ENCODE measurements at places on chromosomes 7 and 10.

- no peak for DNase-seq
Observed at GRCh38 chr10:77680065-77680464, 42.5 kb upstream of the KCNMA1 start.

DNA sequence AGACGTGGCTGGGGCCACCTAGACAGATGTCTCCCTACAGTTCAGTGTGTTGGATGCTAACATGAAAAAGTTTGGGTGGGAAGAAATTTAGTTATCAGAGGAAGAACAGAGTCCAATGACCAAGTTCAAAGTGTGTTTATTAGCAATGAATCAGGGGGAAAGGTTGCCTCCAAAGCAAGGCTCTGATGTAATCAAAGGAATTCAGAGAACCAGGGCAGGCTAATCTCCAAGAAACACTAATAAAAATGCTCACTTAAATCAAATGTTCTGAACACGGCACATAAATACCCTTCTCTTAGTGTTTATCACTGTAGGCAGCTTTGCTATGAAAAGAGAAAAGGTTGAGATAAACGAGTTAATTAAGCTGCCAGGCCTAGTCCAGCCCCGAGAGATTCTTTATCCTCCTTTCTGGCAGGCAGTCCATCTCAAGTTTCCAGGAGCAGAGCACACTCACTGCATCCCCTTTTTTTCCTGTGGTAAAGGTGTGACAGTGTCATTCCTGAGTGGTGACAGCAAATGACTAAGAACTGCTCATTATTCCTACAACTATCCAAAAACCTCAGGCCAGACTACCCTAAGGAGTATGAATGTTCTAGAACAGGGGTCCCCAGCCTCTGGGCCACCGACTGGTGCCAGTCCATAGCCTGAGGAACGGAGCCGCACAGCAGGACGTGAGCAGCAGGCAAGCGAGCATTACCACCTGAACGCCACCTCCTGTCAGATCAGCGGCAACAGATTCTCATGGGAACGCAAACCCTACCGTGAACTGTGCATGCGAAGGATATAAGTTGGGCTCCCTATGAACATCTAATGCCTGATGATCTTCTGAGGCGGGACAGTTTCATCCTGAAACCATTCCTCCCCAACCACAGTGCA lies 66.9 kb upstream of the FHIP2A start:
- DNase-seq = no peak

- no peak for DNase-seq
Observed at GRCh38 chr7:11506417-11506816, 325.6 kb downstream of the THSD7A start.

DNA sequence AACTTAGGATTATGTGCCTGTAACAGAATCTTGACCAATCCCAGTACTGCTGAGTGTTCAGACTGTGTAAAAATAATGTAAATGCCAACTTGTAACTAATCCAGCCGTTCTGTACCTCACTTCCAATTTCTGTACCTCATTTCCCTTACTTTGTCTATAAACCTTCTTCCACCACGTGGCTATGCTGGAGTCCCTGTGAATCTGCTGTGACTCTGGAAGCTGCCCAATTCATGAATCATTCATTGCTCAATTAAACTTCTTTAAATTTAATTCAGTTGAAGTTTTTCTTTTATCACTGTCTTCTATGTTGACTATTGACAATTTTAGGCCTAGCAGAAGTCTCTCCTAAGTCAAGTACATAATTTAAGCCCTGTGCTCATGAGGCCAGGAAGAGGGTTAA lies 215.3 kb upstream of the RHOBTB1 start:
- DNase-seq = no peak

GRCh38 chr10:16765509-16766375 lies 51.5 kb downstream of the RSU1 start:
- no peak for DNase-seq

DNA sequence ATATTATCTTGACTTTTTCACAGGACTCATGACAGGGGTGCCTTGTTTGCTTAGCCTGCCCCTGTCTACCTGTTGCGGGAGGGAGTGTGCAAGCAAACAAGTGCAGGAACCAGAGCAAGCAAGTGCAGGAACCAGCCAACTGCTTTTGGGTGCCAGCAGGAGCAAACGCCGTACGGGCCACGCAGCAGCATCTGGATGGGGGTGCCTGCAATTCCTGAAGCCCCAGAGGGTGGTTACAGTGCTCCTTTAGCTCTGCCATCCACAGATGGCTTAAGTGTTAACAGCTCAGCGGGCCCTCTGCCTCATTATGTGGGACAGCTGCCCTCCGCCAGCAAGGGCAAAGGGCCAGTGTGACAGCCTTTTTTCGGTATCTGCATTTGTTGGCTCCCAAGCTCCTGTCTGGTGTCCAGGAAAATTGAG lies 83.5 kb downstream of the MICU1 start:
- no peak for DNase-seq

- no peak for DNase-seq
Observed at GRCh38 chr7:144006029-144006691, 6.0 kb downstream of the OR6B1 start.

- DNase-seq = no peak
Observed at GRCh38 chr10:6035931-6036575, 26.1 kb downstream of the IL2RA start.

- no peak for DNase-seq
Observed at GRCh38 chr10:121311812-121312443, 286.3 kb downstream of the FGFR2 start.

DNA sequence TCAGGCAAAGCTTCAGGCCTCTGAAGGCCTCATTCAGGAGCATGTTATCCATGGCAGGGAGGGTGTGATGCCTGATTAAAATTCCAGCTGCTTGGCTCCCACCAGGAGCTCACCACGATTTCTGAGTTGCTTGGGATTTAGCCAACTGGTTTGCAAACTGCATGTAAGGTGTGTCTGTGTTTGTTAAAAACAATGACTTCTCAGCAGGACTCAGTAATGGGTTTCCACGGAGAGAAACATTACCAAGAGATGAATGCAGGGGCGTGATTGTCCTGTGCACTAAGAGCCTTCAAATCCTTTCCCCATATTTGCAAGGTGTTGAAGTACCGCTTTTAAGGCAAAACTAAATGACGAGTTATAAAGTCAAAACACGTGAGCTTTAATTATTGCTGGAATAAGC lies 88.8 kb upstream of the BTBD16 start:
- no peak for DNase-seq

GRCh38 chr10:71345694-71346093 lies 26.6 kb downstream of the SLC29A3 start:
- DNase-seq = no peak

DNA sequence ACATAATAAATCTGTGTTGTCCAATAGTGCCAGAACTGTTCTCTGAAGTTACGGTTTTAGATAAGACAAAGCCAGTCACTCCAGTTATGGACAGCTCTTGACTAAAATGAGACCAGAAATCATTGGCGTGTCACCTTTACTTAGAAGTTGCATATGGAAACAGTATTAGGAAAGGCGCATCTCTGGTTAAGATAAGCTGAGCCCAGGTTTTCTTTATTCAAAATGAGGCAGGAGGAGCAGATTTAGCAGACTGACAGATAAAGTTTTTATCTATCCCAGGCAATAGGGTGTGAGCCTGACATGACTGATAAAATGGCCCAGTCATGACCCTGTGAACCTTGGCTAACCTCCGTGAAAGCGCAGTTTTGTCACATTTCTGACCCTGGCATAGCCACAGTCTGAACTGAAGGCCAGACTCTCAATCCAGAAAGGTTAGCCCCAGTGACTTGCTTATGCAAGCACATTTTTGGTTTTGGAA lies 4.2 kb downstream of the CYP26A1 start:
- DNase-seq = no peak

DNA sequence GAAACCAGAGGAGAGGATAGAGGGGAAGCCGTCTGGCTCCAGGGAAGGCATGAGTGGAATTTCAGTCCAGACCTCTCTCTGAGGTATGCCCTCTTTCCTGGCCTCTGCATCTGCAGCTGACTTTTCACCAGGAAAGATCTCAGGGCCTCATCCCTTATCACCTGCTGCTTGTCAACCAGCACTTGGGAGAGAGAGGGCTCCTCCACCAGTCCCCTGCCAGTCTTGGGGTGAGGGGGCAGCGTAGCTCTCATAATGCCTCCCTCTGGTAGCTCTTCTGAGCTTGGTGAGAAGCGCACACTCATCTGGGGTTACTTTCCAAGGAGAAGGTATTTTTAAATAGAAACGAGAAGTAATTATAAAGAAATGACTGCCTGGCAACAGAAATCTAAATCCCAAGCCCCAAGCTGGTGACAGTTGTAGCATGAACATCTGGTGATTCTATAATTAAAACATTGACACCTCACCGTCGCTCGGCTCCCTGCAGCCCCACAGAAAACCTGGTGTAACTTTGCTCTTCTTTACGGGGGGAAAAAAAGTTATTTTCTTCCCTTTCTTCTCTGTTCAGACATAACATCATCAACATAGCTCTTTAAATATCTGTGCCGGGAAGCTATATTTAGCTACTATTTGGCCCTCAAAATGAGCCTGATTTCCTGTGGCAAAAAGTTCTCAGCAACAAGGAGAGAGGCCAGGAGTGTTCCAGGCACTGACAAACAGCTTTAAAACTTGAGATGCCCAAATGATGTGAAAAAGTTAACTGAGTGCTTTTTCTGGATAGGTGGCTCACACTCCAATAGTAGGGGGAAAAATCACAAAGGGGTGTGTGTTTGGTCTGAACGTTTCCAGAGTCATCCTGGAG lies 26.9 kb downstream of the HIP1 start:
- no peak for DNase-seq

DNA sequence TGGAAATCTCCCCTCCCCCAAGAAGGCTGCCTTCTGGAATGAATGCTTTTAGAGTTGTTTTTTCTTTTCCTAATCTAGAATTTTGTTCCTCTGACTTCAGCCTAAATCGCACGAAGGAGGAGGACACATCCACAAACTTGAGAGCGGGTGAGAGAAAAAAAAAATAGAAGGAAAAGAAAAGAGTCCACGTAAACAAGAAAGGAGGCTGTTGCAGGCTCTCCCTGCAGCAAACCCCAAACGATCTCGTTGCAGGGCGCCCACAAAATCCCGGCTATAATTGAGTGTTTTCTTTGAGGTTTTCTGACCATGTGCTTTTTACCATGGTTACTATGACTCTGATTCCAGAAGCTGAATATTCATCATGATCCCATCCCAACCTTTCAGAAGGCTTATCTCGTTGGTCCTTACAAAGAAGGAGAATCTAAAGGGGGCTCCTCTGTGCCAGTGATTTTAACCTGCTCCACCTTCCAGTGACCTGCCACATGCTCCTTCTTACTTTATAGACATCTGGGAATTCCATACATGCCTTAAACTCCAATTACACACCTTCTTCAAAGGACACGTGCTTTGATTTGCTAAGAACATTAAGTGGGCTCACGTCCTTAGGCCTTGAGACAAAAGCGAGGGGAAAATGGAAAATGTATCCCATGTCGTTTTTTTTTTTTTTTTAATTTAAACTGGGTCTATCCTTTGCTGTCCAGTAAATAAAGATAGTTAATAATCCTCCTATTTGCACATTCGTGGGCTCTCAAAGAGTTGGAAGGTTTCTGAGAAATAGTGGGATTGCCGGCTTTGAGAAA lies 5.8 kb downstream of the TWIST1 start:
- no peak for DNase-seq

GRCh38 chr10:69481305-69481704 lies 30.0 kb downstream of the TSPAN15 start:
- DNase-seq = no peak

DNA sequence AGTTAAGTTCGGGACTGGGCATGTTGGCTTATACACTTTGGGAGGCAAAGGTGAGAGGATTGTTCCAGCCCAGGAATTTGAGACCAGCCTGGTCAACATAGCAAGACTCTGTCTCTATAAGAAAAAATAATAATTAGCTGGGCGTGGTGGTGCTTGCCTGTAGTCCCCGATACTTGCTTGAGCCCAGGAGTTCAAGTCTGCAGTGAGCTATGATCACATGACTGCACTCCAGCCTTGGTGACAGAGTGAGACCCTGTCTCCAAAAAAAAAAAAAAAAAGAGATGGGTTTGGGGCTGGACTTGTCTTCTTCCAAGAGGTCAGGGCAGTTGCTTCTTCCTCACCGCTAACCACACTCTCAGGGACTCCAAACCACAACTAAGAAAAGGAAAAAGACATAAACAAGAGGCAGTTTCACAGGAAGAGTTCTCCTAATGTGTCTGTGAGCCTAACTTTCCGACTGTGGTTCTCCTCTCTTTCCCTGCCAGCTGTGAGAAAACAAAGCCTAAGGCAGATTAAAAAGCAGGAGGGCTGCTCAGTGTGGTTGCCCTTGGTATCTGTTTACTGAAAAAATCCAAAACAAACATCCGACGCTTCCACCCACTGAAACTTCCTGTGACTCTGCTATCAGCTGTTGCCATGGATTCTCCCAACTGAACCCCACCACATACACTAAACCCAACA lies 2.4 kb upstream of the SERPINE1 start:
- no peak for DNase-seq

GRCh38 chr7:1920266-1920681 lies 250.2 kb downstream of the ELFN1 start:
- no peak for DNase-seq

DNA sequence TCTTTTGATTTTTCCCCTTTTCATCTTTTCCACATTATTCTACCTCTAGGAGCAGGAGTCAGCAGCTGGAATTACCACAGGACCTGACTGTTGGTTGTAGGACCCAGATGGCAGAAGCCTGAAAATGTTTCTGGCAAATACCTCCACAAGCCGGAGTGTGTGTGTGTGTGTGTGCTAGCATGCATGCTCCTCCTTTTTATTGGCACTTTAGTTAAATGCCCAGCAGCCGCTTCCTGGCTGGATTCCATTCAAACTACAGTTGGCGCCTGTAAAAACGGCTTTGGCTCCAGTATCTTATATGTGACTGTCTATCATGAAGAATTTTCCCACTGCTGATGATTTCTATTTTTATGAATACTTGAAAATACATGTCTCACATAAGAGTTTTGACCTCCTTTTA lies 319.7 kb upstream of the SP4 start:
- DNase-seq = no peak

DNA sequence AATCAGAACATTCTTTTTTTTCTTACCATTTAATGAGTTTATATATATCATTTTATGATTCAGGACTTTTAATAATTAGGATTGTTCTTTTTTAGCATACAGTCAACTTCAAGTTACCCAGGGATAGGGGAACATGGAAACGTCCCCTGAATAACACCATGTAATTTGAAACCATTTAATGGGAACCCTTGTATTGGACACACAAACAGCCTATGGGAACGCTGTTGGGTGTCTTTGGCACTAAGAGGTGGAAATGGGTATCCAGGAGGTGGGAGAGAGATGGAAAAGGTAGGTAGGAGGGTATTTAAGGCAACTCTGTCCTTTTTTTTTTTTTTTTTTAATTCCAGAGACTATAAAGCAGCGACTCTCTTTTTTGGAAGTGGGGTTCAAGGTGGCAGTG lies 2.6 kb downstream of the LUC7L2 start:
- no peak for DNase-seq

- DNase-seq = peak; percentile 28
Observed at GRCh38 chr7:116862951-116863670, 724 bp downstream of the CAPZA2 start.

- no peak for DNase-seq
Observed at GRCh38 chr10:23190872-23191763, 994 bp upstream of the PTF1A start.

All from glutamatergic neuron (in vitro differentiated cells).